ENCODE measurements at places on chromosomes 1 and 21.

- DNase-seq, result no peak
Observed at GRCh38 chr1:200693327-200693726, 23.6 kb upstream of the DDX59 start.

GRCh38 chr1:76330991-76331603 is 256.6 kb downstream of the ST6GALNAC3 start:
- DNase-seq, result no peak

DNA sequence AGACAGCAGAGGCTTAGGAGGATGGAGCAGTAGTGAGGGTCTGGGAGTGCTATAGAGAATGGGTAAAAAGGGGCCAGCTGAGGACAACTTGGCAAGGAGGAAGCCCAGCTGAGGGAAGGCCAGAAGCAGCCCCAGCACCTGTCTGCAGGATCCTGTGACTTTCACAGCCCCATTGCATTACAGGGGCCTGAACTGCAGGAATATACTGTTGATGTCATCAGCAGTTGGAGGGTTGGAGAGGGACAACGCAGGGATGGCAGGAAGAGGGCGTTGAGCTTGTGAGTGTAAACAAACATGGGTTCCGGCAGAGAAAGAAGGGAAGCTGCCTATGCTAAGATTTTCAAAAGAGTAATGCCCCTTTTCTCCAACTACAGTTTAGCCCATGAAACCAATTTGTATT is 628.5 kb downstream of the SMYD3 start:
- no peak for DNase-seq

GRCh38 chr1:44262414-44262813 is 49.1 kb downstream of the DMAP1 start:
- no peak for DNase-seq

- DNase-seq, result no peak
Observed at GRCh38 chr1:234656070-234656895, 46.3 kb upstream of the IRF2BP2 start.

GRCh38 chr1:35576061-35576765 is 3.1 kb downstream of the TFAP2E start:
- no peak for DNase-seq

DNA sequence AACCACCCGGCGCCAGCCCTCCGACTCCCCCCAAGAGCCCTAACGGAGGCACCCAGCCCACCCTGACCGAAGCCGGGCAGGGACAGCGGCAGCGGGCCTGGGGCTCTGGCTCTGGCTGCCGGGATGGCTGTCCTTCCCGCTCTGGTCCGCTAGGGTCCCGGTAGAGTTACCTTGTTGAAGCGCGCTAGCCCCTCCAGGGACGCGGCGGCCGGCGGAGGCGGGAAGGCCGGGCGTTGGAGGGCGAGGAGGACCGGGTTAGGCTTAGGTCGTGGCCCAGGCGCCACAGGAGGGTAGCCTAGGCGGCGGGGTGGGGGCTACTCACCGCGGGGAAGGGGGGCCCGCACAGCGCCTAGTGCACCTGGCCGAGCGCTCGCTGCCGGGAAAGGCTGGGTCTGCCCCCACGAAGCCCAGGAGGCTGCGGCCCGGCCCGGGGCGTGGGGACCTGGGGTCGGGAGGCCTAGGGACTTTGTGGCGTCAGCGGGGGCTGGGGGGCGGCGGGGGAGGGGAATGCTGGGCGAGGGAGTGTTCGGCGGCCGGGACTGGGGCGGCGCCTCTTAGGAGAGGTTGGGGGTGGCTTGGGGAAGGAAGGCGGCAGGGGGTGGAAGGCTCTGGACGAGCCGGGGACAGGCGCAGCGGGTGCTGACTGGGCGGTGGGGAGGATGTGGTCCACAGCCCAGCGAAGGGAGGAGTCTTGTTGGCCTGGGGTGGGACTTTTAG is at the start of gene TRIM17:
Gene TRIM17, minus strand, starts transcription at position 645 of the 717 bp plus-strand sequence. CDS start 1,789 bp downstream, outside the sequence.
- DNase-seq, result no peak

DNA sequence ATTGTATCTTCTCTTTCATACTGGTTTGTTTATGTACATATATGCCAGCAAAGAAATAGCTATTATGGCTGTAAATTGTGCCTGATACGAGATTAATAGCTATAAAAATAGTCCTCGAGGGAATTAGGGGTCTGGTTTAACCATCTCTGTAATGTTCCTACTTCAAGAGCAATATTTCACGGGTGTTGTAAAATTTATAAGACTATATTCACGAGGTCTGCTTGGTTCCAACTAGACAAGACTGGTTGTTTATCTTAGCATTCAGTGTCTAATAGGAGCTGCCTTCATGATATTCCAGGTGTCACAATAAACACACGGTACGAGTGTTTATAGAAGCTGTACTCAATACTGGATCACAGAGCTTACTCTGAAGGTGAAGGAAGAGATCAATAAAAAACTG is 389.9 kb downstream of the SIPA1L2 start:
- no peak for DNase-seq

- no peak for DNase-seq
Observed at GRCh38 chr1:197083474-197083873, 16.4 kb upstream of the F13B start.

- DNase-seq, result no peak
Observed at GRCh38 chr1:234231061-234231892, 142.0 kb upstream of the COA6 start.

- no peak for DNase-seq
Observed at GRCh38 chr1:214285610-214286440, 4.9 kb downstream of the SMYD2 start.

DNA sequence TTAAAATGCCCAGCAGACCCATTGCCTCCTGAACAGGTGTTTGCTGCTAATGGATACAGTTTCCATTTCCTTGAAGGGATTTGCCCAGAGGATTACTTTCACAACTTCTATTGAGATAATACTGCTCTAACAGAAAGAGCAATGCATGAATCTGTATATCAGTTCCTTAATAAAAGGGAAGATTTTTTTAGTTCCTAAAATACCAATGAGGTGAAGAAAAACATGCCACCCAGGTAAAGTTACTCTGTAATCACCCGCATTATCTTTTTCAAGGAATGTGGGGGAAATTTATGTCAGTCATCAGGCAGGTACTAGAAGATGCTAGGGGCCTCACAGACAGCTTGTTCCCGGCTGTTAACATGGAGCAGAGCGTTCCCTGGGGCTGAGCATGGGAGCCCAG is 41.1 kb downstream of the KCNJ15 start:
- no peak for DNase-seq

DNA sequence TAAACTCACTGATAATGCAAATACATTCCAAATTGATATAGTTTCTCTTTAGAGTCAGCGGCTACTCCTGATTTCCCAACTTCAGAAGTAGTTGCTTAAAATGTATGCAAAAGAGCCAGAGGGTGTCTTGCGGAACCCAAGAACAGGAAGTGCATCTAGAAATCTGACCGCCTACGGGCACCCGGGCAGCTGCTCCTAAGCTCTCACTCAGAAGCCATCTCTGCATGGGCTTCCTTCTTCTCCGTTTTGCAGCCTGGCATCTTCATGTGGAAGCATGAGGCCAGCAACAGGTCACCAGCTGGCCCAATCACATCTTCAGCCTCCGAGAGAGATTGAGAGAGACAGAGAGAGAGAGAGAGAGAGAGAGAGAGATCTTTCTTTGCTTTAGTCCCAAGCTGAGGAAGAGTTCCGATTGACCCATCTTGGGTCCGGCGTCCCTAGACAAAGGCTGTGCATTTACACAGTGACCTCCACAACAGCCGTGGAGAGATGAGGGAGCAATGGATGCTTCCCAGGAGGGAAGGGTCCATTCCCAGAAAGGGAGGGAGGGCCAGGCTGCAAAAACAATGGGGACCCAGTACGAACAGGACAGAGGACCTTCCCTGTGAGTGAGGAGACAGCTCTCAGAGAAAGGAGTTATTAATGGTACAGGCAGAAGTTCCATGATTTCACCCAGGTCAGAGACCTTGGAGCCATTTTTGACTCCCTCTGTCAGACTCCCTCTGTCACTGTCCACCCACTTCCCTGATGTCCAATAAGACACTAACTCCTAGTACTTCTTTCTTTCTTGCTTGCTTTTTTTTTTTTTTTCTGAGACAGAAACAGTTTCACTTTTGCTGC is 28.2 kb upstream of the SLC30A1 start:
- no peak for DNase-seq

GRCh38 chr1:9352377-9353134 is 59.9 kb downstream of the SPSB1 start:
- no peak for DNase-seq

GRCh38 chr1:176765608-176766007 is 302.6 kb downstream of the PAPPA2 start:
- DNase-seq, result no peak

DNA sequence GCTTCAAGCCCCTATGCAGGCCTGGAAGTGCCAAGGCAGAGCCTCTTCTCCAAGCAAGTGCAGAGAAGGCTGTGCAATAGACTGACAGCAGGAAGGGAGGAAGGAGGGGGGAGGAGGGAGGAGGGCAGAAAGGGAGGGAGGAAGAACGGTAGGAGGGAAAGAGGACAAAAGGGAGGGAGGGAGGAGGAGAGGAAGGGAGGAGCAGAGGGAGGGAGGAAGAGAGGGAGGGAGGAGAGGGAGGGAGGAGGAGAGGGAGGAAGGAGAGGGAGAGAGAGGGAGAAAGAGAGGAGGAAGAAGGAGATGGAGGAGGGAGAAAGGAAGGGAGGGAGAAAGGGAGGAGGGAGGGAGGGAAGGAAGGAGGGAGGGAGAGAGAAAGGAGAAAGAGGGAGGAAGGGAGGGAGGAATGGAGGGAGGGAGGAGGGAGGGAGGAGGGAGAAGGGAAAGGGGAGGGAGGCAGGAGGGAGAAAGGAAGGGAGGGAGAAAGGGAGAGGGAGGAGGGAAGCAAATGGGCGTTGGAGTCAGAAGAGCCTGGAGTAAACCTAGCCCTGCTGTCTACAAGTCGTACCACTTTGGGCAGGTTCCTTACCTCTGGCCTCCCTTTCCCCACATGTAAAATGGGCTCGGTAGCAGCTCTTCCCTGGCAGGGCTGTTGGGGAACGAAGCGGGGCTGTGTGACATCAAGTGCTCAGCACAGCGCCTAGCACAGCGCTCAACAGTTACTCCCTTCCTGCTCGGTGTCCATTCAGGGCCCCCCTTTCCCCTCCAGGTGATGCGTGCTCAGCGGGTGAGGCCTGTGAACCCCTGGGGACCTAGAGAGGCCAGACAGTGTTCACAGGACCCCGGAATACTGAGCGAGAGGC is 244.6 kb downstream of the NPHP4 start:
- DNase-seq, result no peak

DNA sequence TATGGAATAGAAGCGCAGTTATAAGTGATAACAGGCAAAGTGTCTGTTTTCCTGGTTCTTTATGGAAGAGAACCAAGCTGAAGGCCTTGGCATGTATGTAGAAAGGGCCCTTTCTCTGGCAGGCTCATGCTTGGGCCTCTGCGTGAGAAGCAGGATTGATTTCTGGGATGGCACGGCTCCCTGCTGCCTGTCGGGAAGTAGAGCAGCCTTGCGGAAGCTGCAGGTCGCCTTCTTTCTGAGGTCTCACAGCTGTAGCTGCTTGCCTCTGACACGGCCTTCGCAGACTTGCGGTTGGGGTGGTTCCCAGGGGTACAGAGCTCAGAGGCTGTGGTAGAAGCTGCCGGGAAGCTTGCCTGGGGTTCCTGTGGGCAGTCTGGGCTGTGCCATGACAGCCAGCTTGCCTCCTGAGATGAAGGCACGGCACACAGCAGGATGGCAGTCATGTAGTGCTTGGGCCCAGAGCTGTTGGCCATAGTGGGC is 39.4 kb downstream of the TRAPPC10 start:
- no peak for DNase-seq

DNA sequence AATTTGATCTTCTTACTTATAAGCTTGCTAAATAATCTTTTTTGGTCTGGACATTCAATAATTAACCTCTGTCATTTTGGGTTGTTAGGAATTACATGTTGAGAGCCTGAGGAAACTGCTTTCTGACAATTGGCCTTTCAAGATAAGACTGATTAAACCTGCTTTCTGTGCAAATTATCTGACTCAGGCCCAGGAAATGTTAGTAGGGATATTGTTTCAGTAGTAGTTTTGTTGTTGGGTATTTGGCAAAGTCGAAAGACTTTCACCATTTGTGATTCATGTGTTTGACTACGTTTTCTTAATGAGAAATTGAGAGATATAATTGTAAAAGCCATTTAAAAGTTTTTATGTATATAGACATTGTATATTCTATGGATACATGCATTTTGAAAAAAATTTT is 81.1 kb upstream of the GPR88 start:
- DNase-seq, result no peak

- no peak for DNase-seq
Observed at GRCh38 chr1:12472156-12472797, 145.7 kb downstream of the DHRS3 start.

Measured in cerebellar nuclear complex (tissue), 1 donor.